ENCODE measurements at places on chromosomes 11 and 22. TPM values are rescaled to one million over a fixed set of nuclear protein-coding genes. Genes with fewer than 3 reads are reported as not detected.
A peak's percentile ranks its signal among the peaks of the same experiment; 100 is the strongest.

GRCh38 chr11:2342981-2343380, 34.1 kb upstream of the CD81 start:
- DNase-seq = no peak

- DNase-seq = peak; percentile 79
Observed at GRCh38 chr22:49930596-49931412, 12.4 kb downstream of the CRELD2 start.

The MARK2 gene
- 36.4 TPM for total RNA-seq

- DNase-seq = peak; percentile 87
Observed at GRCh38 chr11:126332221-126332711, 23.2 kb upstream of the ST3GAL4 start.

The ZP1 gene
- not detected for total RNA-seq

DNA sequence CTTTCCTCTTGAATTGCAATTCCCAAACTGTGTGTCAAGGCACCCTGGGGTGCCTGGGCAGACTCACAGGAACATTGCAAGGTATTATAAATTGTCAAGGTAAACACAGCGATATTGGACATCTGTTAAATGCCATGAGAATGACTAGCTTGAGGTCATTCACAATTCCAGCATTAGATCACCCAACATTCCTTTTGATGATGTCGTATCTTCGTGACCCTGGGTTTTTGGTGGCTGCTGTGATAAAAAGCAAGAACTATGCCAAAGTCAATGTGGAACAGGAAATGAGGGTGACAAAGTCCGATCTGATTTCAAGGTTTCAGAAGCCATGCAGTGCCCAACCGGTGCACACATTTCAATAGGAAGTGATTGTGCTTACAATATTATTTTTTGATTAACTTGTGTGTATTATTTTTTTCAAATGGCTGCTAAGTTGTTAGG, 458.4 kb downstream of the MIAT start:
- DNase-seq = no peak

DNA sequence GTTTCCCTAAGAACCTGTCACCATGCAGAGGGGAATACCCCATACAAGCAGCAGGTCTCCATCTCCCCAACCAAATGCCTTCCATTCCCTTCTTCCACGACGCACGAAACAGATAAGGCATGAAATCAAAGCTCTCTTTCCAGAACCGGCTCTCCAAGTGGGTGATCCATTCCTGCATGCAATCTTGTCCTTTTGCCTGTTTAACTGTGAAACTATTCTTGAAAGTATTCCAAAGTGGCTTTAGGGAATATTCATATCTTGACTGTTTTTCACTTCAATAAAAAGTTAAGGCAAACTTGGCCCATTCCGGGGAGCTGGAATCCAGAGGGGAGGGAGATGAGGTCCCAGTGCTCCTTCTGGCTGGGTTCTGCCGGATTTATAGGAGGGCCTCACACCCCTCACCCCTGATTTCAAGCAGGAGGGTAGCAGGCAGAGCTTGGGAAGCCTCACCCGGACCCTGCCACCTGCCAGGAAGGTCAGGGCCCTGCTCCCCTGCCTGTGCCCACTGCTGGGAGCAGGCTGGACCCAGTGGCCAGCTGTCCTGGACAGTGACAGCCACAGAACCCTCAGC, 60.9 kb downstream of the SCGB1A1 start:
- no peak for DNase-seq

The XKR3 gene
- not detected for total RNA-seq

DNA sequence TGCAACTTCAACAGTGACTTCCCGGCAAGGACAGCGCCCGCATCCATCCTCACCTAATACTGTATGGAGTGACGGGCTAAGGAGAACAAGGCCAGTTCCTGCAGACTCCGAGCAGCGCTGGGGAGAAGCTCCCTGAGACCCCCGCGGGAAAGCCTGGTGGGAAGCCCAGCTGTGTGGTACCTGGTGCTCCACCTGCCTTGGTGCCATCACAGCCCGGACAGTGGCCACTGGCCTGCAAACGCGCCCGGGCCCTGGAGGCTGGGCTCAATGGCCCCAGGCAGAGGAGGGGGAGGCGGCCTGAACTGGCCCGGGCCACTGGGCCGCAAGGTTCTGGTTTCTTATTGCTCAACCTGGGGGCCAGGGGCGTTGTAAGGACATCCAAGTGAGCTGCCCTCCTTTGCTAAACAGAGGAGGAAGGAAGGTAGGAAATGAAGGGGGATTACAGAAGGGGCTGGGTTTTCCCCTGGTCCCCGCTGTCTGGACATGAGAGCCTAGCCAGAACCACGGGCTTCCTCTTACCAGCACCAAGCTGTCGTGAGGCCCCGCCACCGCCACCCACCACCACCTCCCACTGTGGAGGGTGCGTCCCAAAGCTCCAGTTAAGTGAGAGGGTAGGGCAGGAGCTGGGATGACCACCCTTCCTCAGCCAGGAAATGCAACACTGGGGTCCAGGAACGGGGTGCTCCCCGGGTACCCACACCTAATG, 8.5 kb upstream of the CDC42BPG start:
- no peak for DNase-seq

Data from heart left ventricle (tissue), 16 donors.